ENCODE measurements at places on chromosomes 12 and 14.

- no peak for DNase-seq
Observed at GRCh38 chr14:88804035-88804434, 11.3 kb upstream of the EML5 start.

DNA sequence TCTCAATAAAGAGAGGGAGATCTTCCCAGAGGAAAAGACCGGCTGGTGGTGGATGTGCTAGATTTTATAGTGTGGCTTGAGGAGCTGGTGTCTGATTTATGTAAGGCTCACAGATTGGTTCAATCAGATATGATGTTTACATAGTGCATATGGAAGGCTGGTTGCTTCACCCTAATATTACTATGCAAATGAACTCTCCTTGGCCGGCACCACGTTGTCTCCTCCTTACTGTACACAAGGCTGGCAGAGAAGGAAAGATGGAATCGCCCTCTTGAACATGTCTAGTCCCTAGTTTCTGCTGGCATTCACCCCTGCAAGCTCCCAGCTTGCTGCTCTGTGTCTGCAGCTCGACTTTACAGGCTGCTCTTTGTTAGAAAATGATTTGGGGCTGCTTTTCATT is 8.9 kb downstream of the FAM186A start:
- no peak for DNase-seq

GRCh38 chr12:103824290-103824689 is 16.7 kb downstream of the NT5DC3 start:
- DNase-seq, result no peak

GRCh38 chr12:17060260-17060659 is 454.3 kb upstream of the LMO3 start:
- DNase-seq, result no peak

DNA sequence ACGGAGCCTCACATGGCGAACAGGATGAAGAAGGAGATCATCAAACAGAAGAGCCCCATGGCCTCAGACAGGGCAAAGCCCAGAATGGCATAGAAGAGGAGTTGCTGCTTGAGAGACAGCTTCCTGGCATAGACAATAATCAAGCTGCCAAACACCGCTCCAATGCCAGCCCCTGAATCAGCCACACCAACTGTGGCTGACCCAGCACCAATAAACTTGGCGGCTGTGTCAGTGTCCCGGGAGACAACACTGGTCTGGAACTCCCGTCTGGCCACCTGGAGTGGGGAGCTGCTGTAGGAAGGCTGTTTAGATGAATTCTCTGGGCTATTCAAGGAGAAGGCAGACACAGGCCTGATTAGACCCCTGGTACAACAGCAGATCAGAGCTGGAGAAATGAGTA is 100.1 kb downstream of the HEATR5A start:
- no peak for DNase-seq

DNA sequence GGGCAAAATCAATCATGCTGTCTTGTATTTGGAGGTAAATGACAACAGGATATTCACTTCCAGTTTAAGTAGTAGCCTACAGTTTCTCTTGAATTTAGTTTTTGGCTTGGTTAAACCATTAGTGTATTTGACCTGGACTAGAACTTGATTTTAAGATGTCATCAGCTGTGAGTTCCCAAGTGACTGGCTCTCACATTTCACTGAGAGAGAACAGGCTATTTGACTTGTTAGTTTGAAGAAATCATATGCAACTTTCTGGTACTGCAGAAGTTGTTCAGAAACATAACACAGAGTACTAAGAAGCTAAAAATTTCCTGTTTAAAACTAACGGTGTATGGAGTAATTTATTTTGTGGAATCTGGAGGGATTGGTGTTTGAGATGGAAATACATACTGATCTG is 22.3 kb downstream of the MNAT1 start:
- no peak for DNase-seq

DNA sequence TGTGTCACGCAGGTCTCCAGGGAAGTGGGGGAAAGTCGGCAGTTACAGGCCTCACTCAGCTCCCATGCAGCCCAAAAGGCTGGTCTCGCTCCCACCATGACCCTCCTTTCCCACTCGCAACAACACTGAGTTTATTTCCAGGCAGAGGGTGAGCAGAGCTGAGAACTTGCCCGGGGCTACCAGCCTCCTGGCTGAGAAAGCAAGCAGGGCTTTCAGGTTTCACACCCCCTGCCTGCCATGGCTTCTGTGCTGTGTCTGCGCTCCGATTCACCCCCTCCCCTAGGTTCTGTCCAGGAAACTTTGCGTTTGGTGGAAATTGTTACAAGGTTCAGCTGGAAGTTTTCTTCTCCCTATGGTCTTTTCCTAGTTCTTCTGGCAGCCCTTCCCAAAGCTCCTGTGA is 17.1 kb downstream of the OR10G2 start:
- DNase-seq, result no peak

DNA sequence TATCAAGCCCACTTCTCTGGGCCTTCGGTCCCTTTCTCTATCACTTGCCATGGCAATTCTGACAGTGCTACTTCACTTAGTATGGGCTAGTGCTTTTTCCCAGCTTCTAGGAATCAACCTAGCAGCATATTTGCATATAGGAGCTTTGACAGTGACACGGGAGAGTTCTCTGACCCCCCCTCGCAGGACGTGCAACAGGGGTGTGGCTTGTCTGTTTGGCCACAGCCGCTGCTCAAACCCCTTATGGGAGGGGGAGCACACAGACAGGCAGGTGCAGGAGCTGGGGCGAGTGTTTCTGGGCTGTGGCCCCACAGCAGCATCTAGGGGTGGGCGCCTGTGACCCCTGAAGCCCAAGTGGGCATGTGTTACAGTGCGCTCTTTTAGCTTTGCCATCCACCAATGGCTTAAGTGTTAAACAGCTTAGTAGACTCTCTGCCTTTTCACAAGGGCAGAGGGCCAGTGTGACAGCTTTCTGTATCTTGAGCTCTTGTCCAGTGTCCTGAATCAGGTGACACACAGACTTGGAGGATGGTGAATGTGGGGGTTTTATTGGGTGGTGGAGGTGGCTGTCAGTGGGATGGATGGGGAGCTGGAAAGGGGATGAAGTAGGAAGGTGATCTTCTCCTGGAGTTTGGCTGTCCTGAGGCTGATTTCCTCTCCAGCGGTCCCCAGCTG is 229.3 kb downstream of the PCNX1 start:
- DNase-seq, result no peak

DNA sequence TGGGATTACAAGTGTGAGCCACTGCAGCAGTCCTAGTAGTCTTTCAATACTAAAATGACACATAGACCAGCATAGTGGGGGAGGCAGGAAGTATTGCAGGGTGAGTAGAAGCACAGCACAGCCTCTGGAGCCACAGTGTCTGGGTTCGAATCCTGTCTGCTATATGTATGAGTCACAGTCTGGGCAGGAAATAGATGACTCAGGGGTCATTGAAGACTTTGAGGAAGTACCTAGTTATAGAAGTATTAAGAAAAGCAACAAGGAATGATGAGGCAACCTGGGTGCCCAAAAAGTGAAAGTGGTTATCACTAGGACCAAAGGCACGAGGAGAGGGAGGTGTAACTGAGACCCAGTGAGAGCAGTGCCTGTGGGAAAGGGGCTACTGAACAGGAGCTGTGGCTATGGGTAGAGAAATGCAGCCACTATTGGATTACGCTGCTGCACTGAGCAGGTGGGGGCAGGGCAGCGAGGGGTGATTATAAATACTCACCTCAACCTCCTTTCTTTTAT is 124.0 kb downstream of the PDE3A start:
- DNase-seq, result no peak

- no peak for DNase-seq
Observed at GRCh38 chr12:30813525-30814294, 59.0 kb upstream of the CAPRIN2 start.

- DNase-seq, result no peak
Observed at GRCh38 chr14:100885617-100886016, 17.9 kb downstream of the RTL1 start.

- no peak for DNase-seq
Observed at GRCh38 chr14:98444077-98444476, 827.9 kb downstream of the BCL11B start.

- no peak for DNase-seq
Observed at GRCh38 chr14:73722581-73722980, 8.4 kb upstream of the PNMA1 start.

- DNase-seq, result no peak
Observed at GRCh38 chr12:9039397-9039977, 50.1 kb downstream of the KLRG1 start.

- DNase-seq, result no peak
Observed at GRCh38 chr12:89140602-89141238, 211.6 kb downstream of the DUSP6 start.

DNA sequence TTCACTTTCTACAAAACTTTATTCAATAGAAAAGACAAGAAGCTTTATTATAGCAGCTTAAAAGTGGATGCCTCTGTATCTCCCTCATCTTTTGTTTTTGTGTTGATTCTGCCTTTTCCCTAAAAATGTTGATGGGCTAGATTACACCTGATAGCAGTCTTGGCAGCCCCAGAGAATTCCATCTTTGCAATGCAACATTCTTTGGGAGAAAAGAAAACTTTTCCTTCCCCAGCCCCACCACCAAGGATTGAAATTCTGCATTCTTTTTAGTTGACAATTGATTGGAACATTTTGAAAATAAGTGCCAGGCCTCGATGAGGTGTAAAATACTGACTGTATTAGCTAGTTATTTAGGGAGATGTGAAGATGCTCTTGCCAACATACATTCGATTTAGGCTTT is 306.8 kb upstream of the G2E3 start:
- DNase-seq, result no peak

GRCh38 chr14:34943506-34943905 is 39.3 kb upstream of the SRP54 start:
- no peak for DNase-seq

- peak; percentile 92 for DNase-seq
Observed at GRCh38 chr12:89353188-89353822, 1.0 kb upstream of the DUSP6 start.

Data from pancreas (tissue), 10 donors.